ENCODE measurements at places on chromosomes 7 and 10. TPM values are rescaled to one million over a fixed set of nuclear protein-coding genes. Genes with fewer than 3 reads are reported as not detected.

The NPFFR1 gene
- not detected for total RNA-seq

The TSPAN13 gene
- total RNA-seq = 37.3 TPM

- DNase-seq = no peak
Observed at GRCh38 chr7:70405241-70405640, 726.7 kb upstream of the GALNT17 start.

The NKX1-2 gene
- total RNA-seq = not detected

The FFAR4 gene
- not detected for total RNA-seq

- DNase-seq = no peak
Observed at GRCh38 chr10:6394084-6394483, 186.0 kb downstream of the PRKCQ start.

GRCh38 chr10:67630904-67631303 lies 65.1 kb downstream of the CTNNA3 start:
- no peak for DNase-seq

All from neural crest cell (in vitro differentiated cells).